ENCODE measurements at places on chromosomes 5 and 9. TPM values are rescaled to one million over a fixed set of nuclear protein-coding genes. Genes with fewer than 3 reads are reported as not detected.

- no peak for DNase-seq
Measured at GRCh38 chr5:133265257-133265656, 213.4 kb downstream of the HSPA4 start.

DNA sequence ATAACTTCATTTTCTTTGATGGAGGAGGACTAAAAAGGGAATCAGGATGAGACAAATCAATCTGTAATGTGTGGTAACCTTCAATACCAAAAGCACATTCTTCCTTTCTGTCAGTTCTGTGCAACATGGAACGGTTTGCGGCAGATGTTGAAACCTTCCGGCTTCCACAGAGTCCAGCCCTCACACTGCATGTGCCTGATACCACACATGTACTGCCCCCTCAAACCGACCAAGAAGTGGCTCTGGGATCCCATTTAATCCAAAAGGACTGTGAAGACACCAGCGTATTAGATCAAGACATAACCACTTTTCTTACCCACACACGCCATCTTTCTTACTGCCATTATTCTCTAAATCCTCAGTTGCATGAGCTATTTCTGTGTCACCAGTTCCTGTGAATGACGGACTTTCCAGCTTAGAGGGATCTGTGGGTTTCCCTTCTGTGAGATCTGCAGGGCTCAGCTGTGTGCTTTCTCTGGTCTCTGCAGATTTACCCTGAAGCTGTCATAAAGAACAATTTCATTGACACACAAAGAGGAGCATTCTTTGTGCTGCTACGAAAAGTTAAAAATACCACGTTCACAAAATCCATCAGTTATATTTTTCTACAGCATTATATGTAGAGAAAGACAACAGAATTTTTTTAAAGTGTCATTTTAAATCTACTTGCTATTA is 25.8 kb downstream of the NSUN2 start:
- DNase-seq = no peak

- no peak for DNase-seq
Measured at GRCh38 chr5:120985526-120985925, 521.4 kb downstream of the PRR16 start.

DNA sequence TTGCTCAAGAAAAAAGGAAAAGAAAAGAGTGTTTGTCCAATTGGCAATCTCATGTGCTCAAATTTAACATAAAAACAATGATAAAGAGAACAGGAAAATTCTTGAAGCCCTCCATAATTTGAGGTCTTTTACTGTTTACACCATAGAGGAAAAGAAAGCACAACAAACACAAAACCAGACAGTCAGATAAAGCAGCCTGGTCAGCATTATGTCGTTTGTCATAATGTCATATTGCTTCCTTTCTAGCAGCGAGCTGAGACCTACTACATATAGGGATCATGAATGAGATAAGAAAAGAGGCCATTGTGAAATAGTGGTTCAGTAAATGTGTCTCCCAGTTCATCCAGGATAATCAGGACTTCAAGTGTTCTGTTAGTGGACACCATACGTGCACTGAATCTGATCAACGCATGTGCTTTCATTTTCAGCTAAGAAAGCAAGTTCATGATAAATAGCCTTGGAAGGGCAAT is 64.7 kb upstream of the SELENOP start:
- no peak for DNase-seq

GRCh38 chr5:59745415-59745863 is 148.1 kb downstream of the PDE4D start:
- DNase-seq = peak; percentile 38

GRCh38 chr9:112020680-112021596 is 124.3 kb downstream of the UGCG start:
- DNase-seq = peak; percentile 86

GRCh38 chr9:134339183-134339806 is 13.0 kb downstream of the RXRA start:
- DNase-seq = no peak

DNA sequence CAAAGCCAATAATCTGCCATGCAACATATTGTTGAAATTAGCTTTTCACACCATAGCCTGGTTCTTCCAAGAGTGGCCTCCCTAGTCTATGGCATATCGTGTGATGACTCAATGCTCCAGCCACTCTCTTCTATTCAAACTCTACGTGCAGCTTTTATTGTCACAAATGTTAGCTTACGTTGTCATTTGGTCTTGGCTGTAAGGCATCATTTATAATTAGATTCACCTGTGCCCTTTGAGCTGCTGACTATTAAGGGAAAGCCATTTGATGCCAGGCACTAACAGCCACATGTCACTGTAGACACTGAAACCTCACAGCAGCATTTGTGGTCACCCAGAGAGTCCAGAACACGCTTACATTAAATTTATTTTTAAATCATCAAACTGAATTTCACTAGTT is 66.8 kb downstream of the APBA1 start:
- no peak for DNase-seq

GRCh38 chr9:109940561-109940960 is 160.6 kb downstream of the PALM2AKAP2 start:
- no peak for DNase-seq

GRCh38 chr5:177111720-177112394 is 21.7 kb upstream of the NSD1 start:
- peak; percentile 51 for DNase-seq

- DNase-seq = no peak
Measured at GRCh38 chr5:146642410-146642809, 126.4 kb upstream of the GPR151 start.

GRCh38 chr5:124843596-124843899 is 97.1 kb upstream of the ZNF608 start:
- no peak for DNase-seq

GRCh38 chr9:133427658-133428348 is 5.6 kb downstream of the ADAMTS13 start:
- no peak for DNase-seq

DNA sequence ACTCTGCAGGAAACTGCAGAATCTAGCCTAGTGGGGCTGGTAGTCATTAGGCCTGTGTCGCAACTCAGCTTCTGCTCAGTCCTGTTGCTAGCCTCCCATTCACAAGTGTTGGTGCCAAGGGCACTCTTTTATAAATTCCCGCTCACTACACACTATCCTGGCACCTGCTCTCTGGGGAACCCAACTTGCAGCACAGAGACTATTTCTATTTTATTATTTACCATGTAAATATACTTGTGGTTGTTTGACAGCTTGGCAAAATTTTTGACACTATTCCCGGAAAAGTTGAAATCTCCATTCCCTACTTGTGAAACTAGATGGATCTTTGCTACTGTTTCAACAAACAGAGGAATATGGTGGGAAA is 20.4 kb upstream of the SMC2 start:
- no peak for DNase-seq

- no peak for DNase-seq
Measured at GRCh38 chr5:121138495-121138907, 674.4 kb downstream of the PRR16 start.

DNA sequence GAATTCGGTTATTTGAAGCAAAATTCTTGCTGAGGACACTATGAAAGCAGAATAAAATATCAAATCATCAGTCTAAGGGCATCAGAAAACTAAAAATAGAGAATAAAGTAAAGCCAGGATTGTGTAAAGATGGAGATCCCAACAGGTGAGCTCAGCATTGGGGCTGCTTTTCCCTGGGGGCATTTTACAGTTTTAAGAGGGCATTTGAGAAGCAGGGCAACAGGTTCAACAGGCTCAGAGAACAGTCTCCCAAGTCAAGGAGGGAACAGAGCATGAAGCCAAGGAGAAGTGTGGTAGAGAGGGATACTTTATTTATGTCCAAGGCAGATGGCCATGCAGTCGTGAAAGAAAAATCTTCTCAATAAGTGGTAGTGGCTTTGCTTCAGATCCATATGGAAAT is 145.4 kb downstream of the SYK start:
- no peak for DNase-seq

- no peak for DNase-seq
Measured at GRCh38 chr5:124627815-124628595, 118.4 kb downstream of the ZNF608 start.

DNA sequence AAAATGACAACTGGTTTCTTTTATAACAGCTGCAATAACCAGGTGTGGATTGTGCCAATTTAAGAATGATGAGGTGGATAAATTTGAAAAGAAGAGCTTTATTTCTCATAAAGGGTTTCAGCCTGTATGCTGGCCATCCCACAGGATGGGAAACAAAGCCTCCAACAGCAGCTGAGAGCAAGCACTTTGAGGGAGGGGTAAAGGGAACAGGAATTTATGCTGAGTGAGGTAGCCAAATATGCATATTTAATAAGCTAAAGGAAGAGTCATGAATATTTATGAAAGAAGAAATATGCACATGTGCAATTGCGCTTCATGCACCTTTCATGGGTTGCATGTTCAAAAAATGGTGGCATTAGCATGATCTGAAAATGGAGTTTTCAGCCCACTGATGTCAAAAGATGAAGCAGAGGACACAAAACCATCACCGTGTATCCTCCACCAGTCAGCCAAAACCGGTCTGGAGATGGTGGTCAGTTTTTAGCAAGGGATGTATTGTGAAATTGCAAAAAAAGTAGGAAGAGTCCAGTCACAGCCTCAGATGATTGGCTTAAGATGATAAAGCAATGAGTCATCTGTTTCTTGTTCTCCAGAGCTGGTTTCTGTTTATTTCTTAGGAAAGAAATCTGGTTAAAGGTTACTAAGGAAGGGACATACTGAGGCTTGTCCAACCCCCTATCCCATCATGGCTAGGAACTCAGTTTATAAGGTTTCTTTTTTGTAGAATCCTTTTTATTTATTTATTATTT is 47.9 kb downstream of the DEPDC1B start:
- DNase-seq = peak; percentile 44

DNA sequence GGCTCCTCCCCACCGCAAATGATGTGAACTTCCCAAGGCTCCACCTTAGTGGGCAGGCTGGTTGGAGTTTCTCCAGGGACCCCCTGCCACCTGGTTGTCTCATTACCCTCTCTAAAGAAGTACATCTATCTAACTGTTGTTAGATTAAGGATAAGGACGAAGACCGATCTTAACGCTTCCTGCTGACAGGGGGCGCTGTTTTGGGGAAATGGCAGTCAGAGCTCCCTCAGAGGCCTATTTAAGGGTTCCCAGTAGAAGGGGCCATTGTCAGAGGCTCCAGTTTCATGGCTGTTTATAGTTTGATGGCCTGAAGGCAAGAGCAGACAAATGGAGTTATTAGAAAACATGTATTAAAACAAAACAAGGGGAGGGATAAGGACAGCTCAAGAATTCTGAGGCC is 100.1 kb downstream of the SPEF2 start:
- no peak for DNase-seq

- DNase-seq = peak; percentile 21
Measured at GRCh38 chr9:12859704-12860251, 85.0 kb downstream of the LURAP1L start.

- DNase-seq = no peak
Measured at GRCh38 chr5:60401526-60401925, 298.4 kb downstream of the DEPDC1B start.

- DNase-seq = no peak
Measured at GRCh38 chr5:151018846-151019245, 1.5 kb upstream of the GPX3 start.

DNA sequence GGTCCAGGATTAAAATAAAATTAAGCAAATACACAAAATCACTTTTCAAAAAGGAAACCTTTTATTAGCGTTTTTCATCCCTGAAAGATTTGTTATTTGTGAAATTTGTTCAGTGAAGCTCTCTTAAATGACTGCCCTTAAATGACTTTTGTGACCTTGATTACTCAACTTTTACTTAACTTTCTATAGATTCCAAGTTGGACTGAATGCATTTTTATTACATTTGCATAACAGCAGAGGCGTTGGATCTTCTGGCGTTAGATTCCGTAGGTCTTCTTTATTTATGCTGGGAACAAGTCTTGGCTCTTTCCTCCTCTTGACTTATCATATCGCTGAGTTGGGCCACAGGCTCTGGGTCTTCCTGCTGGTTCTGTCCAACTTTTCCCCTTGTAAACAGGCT is 78.4 kb downstream of the APBA1 start:
- DNase-seq = no peak

DNA sequence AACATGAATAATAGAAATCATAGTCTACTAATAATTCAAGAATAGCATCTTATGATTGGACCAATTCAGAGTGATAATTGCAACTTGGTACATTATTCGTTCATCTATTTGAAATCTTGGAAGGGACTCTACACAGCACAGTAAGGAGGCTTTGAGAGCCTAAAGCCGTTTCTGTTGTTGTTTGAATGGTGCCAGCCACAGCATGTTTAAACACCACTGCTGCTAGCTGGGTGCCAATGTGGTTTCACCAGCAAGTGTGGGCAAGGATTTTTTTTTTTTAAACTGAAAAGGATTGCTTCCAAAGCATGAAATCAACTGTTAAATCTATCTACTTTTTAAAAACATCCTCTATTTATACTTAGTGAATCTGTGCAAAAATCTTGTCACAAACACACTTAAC is 253.9 kb upstream of the MAP3K1 start:
- no peak for DNase-seq

GRCh38 chr5:54993318-54993717 is 7.9 kb upstream of the ESM1 start:
- no peak for DNase-seq

DNA sequence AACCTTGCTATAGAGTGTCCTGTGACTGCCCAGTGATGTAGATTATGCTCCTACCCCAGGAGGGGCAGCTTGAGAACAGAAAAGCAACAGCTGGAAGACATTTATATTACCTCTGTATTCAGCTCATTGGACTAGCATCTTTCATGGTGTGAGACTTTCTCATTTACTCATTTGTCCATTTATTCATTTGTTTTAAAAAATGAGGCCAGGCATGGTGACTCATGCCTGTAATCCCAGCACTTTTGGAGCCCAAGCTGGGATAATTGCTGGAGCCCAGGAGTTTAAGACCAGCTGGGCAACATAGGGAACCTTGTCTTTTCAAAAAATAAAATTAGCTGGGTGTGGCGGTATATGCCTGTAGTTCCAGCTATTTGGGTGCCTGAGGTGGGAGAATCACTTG is 130.0 kb upstream of the LHFPL2 start:
- no peak for DNase-seq

GRCh38 chr5:378976-379742 is 57.6 kb downstream of the AHRR start:
- DNase-seq = no peak

- no peak for DNase-seq
Measured at GRCh38 chr5:53167836-53168235, 58.3 kb upstream of the MOCS2 start.

Gene THBS4
- polyA plus RNA-seq = 0.54 TPM

Gene CDO1
- polyA plus RNA-seq = not detected

Gene FRRS1L
- 0.54 TPM for polyA plus RNA-seq

Gene ZNF618
- polyA plus RNA-seq = 10.0 TPM

Gene FBN2
- polyA plus RNA-seq = 22.4 TPM

Gene CAMK2A
- polyA plus RNA-seq = 0.67 TPM

Gene SV2C
- polyA plus RNA-seq = not detected

Gene C5
- polyA plus RNA-seq = 17.1 TPM
